Activated T-helper 1 cell treated with Interleukin-2 at 50 U/mL for 16 hours (primary cell): ENCODE measurements at places on chromosomes 12 and 14.

DNA sequence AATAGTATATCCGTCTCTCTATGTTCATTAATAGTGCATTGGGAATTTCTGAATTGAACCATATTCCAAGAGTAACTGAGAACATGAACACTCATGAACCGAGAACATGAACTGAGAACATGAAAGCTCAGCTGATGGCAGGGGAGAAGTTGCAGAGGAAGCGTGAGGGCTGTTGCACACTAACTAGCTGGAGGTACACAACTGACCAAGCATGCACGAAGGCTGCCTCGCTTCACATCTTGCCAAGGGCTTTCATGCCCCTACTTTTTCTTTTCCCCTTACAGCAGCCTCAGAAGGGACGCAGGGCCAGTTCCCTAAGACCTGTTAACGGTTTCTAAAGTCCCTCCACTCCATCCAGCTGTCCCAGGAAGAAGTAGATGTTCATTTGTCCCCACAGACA is 4.3 kb downstream of the RNASE1 start:
- DNase-seq, result no peak

DNA sequence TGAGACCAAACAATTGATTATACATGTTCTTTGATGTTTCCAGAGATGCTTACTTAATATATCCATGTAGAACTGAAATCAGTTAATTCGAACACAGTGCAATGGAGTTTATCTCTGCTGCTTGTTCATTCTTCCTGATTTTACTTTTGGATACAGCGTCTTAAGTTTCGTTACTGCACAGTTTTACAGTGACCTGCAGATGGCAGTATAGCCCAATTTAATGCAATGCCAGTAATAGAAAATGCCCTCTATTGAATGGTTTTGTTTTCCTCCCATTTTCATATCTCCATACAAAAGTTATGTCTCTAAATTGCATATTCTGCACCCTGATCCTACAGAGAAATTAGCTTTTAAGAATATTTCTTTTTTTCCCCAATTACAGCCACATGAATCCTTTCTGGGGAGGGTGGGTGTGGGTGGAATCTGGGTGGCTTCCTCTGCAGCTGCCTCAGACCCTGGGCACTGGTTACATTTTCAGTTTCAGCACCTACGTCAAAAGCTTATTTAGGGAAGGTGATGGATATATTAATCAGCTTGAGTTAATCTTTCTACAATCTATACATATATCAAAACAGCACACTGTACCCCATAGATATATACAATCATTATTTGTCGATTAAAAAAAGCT is 101.1 kb upstream of the DCD start:
- DNase-seq, result no peak

DNA sequence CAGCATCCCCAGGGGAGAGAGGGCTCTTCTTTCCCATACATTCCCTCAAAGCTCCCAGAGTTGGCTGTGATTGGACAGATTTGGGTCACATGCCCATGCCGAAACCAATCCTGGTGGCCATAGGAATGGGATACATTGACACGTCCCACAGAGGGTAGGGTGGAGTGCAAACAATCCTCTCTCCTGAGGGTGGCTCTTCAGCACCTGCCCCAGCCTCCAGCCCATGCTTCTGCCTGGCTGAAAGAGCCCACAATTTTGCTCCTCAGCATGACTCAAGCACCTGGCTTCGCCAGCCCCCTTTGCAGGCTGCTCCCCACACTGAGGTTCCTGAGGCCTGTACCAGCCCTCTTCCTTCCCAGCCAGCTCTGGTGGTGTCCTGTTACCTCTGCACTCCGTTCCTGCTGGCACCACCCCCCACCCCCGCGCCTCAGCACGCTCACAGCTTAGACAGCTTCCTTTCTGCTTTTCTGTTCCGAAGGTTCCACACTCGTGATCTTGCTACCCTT is 71.7 kb downstream of the CCDC92 start:
- no peak for DNase-seq

DNA sequence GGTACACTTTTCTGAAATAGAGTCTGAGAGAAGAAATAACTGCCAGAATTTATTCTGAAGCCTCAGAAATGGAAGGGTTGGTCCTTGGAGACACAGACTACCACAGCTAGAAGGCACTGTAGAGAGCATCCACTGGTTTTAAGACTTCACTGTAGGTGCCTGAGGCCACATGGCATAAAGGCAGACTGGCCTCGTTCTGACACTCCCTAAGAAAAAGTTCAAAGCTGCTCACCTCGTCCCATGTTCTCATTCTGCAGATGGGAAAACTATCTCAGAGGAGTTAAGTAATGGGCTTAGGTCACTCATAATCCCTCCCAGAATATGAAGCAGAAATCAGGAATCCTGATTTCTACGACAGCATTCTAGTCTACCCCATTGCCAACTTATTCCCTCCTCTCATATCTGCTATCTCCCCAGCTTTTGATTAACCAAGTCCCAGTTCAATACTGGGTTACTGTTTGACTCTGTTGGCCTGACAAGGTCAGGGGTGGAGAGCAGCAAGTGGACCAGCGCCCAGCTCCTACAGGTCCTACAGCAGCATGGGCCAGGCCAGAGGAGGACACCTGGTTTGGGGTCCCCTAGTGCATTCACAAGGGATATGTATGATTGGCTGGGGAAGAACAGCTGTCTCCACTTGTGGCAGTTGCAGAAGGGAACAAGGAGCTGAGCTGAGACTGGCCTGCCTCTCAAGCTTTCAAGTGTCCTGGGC is 3.7 kb downstream of the ITGA5 start:
- DNase-seq, result no peak
